ENCODE measurements at places on chromosomes 2 and 18.

- DNase-seq, result no peak
Observed at GRCh38 chr2:172101821-172102390, 794 bp downstream of the DLX2 start.

- no peak for DNase-seq
Observed at GRCh38 chr18:78046631-78047030, 797.0 kb downstream of the GALR1 start.

DNA sequence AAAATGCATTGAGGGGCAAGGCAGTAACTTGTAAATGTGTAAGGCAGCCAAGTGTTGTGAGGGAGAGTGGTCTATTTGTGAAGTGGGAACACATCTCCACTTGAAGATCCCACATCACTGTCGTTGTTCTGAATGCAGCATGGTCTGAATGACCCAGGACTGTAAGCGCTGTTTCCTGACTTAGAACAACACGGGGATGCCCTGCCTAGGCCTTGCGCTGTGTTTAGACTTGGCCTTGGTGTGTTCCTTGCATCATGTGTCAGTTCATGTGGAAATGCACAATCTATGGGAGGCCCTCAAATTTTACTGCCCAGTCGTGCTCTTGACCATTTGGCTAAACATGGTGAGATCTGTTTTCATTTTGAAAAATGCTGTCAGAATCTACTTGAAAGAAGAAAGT is 205.1 kb downstream of the SOX11 start:
- no peak for DNase-seq

GRCh38 chr2:39618736-39619135 is 47.0 kb upstream of the TMEM178A start:
- no peak for DNase-seq

DNA sequence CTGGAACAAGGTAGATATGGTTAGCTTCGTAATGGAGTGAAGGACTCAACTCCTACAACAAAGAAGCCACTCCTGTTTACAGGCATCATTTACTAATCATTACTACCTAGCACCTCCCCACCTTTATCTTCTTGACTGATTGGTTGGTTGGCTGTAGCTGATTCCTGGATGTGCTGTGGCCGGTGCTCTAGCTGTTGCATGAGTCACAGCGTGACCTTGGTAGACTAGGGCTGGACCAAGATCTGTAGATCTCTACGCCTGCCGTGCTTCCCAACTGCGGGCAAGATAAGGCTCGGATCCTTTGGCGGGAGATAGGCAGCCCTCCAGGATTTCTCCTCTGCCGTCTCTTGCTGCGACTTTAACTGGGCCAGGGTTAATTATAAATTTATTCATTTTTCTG is 194.3 kb upstream of the SOX11 start:
- DNase-seq, result no peak

DNA sequence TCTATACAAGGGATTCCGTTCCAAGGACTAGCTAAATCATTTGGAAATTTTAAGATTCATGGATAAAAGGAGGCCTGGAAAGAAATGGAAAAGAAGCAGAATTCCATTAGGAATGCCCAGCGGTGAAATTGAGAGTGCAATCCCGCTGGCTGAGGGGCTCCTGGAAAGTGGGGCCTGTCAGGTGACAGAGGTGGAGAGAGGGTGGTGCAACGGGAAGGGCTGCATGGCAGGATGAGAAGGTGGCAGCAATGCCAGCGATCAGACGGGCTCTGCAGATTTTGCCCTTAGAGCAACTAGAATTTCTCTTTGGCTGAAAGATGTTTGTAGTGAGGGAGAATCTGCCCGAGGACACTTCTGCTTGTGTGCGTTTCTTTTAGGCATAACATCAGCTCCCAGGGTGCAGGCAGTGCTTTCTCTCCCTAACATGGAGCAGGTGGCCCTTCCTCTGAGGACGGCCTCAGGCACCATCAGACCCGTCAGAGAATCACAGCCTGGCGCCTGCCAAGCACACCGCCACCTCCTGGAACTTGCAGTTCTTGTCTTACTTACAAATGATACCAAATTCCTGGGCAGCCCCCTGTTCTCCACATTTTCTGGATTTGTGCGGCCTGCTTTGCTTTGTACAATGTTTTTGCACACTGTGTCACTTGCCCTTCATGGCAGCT is 261.6 kb downstream of the NDUFA10 start:
- no peak for DNase-seq

DNA sequence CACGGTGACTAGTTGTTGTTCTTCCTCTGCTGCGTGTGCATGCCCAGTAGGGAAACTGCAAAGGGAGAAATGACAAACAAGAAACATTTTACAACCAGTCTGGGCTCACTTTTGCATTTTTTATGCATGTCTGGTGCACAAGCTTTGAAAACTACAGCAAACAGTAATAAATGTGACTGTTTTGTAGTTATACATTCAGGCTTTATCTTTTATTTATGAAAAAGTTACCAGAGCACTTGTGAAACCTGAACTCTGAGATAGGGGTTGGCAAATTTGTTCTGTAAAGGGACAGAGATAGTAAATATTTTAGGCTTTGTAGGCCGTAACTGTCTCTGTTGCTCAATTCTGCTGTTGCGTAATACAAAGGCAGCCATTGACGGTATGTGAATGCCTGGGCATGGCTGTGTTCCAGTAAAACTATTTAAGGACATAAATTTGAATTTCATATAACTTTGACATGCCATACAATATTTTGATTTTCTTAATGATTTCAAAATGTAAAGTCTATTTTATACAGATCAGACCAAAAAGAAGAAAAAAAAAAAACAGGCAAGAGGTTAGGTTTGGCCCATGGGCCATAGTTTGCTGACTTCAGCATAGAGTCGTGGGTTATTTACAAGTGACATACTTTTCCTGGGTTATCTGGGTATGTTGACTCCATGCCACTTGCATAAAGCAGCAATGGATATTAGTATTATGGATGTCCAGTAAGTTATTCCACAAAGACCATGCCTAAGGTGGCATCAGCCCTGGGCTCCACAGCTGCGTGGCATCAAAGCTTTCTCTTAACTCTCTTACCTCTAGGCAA is 53.6 kb upstream of the EML6 start:
- no peak for DNase-seq

Data from stimulated activated CD4-positive, alpha-beta T cell treated with anti-CD3 and anti-CD28 coated beads, Interleukin-1b, Interleukin-23, amount 100 ng/mL, for 24 hours (primary cell).